ENCODE measurements at places on chromosomes 7 and 10. TPM values are rescaled to one million over a fixed set of nuclear protein-coding genes. Genes with fewer than 3 reads are reported as not detected.

- H3K27me3 ChIP-seq: no peaks in the 10 kb centered on the region
These were observed 365.6 kb downstream of the WDR11 start for GRCh38 chr10:121216721-121217181.

DNA sequence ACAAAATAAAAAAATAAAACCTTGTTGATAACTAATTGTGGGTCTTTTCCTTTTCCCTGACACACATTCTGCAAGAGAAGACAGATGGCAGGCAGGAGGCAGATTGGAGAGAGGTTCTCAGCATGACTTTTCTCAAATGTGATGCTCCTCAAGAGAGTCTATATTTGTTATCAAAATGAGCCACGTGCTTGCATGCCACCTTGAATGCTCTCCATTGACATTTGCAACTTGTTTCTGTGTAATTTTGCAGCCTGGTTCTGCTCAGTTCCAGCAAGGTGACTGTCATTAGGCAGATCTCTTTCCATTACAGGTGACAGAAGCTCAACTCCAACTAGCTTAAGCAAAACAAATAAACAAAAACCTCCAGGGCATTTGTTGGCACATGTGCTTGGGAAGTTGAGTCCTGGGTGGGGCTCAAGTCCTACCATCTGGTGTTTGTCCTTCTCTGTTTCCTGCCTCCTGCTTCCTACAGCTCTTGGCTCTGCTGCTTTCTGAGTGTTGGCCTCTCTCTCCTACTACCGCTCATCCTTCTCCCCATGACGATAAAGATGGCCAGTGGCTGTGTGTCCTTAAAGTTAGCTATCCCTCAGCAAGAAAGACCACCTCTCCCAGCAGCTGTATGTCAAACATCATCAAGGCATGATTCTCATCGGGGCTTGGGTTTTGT, 56.7 kb downstream of the GRK5 start:
- H3K27me3 ChIP-seq: no peaks in the 10 kb centered on the region
- no peak for DNase-seq
- H3K4me1 ChIP-seq: peaks cover 17% of the 10 kb centered on the region

The AKR1D1 gene
- not detected for total RNA-seq

The CADPS2 gene
- total RNA-seq: not detected

The SLC26A5 gene
- total RNA-seq: not detected
